ENCODE measurements at places on chromosomes 13 and 19.

DNA sequence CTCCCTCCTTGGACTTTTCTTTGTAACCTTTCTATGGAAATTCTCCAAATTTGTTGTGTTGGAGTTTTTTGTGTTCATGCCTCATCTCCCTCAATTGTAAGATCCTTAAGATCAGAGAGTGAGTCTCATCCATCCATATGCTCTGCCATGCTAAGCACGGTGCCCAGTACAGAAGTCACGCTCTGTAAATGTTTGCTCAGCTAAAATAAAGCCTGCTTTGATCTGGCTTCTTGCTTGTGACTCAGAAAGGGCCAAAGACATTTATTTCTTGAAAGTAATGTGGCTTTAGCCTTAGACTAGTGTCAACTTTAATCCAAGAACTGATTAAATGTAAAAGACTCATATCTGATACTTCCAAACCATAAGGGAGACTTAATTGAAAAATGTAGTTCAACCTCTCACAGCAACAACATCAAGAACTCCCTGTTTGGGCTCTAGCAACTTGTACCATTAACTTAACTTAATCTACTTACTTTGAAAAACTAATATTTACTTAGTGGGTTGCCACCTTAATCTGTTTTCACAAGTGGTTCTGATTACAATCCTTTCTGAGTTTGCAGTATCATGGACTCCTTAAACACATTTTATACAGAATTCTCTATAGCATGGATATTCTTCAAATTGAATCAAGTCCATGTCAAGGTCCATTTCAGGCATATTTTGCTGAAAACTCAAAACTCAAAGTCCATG lies 100.2 kb downstream of the KL start:
- no peak for DNase-seq

- no peak for DNase-seq
Measured at GRCh38 chr19:29098863-29099481, 114.0 kb downstream of the UQCRFS1 start.

GRCh38 chr13:71879129-71879535 lies 12.1 kb upstream of the DACH1 start:
- DNase-seq: no peak

DNA sequence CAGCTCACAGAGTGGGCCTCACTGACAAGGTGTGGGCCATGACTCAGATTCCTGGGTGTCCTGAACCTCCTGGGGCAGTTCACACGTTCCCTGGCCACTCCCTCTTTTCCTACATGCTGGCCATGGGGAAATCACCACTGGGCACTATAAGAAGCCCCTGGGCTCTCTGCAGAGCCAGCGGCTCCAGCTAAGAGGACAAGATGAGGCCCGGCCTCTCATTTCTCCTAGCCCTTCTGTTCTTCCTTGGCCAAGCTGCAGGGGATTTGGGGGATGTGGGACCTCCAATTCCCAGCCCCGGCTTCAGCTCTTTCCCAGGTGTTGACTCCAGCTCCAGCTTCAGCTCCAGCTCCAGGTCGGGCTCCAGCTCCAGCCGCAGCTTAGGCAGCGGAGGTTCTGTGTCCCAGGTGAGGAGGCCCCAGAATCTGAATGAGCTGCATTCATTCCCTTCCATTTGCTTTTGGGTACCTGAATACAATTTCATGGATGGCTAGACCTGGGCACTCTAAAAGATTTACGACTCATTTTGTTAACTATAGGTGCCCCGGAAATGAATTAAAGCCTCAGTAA lies at the start of gene OLFM4:
Gene OLFM4 (plus strand): TSS at position 177 of the 567 bp plus-strand sequence. CDS start 24 bp downstream, at position 201.
- DNase-seq: no peak

- no peak for DNase-seq
Measured at GRCh38 chr13:67438465-67438864, 208.3 kb upstream of the PCDH9 start.
